ENCODE measurements at places on chromosomes 11 and 22. TPM values are rescaled to one million over a fixed set of nuclear protein-coding genes. Genes with fewer than 3 reads are reported as not detected.

- peak; percentile 50 for DNase-seq
These were observed 32.4 kb downstream of the DBX1 start for GRCh38 chr11:20127671-20128527.

GRCh38 chr22:49561338-49561737 is 266.3 kb downstream of the BRD1 start:
- no peak for DNase-seq

Gene UBE2L6
- 69.2 TPM for total RNA-seq

DNA sequence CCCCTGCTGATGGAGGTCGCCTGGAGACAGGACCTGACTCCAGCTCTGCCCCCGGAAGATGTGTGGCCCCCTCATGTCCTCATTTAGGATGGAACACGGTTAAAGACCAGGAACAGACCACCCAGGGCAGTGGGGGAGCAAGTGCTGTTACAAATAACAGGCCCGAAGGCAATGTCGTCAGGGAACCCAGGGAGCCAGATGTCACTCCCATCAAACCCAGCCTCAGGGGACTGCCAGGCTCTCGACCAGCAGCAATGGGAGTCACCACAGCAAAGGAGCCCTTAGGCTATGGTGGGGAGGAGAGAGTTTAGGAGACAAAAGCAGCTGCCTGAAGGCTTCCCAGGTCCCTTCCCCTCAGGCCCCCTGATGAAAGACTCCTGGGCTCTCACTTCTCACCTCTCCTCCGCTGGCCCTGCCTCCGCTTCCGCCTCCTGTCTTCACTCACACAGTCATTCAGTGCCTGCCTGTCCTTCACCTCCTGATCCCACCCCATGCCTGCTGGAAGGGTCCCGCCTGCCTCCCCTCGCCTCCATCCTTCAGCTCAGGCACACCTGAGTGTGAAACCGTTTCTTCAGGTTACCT is 4.4 kb downstream of the RPS19BP1 start:
- no peak for DNase-seq

DNA sequence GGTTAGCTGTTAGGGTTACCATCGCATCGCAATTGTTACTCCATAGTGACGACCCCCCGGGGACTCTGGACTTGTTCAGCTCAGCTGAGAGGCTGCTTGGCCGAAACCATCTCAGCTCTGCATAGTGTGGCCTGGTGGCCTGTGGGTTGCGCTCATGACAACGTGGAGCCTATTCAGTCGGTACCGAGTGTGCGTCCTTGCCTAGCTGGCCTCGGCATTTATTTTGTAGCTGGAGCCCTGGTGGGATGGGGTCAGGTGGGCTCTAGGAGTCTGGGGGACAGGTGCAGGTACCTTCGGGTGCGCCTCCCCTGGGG is 13.5 kb downstream of the LRP5 start:
- no peak for DNase-seq

- DNase-seq: no peak
These were observed 163.2 kb downstream of the FAT3 start for GRCh38 chr11:92387859-92388258.

GRCh38 chr22:20021196-20022181 is 579 bp downstream of the TANGO2 start:
- DNase-seq: no peak

Gene OR8A1
- not detected for total RNA-seq

DNA sequence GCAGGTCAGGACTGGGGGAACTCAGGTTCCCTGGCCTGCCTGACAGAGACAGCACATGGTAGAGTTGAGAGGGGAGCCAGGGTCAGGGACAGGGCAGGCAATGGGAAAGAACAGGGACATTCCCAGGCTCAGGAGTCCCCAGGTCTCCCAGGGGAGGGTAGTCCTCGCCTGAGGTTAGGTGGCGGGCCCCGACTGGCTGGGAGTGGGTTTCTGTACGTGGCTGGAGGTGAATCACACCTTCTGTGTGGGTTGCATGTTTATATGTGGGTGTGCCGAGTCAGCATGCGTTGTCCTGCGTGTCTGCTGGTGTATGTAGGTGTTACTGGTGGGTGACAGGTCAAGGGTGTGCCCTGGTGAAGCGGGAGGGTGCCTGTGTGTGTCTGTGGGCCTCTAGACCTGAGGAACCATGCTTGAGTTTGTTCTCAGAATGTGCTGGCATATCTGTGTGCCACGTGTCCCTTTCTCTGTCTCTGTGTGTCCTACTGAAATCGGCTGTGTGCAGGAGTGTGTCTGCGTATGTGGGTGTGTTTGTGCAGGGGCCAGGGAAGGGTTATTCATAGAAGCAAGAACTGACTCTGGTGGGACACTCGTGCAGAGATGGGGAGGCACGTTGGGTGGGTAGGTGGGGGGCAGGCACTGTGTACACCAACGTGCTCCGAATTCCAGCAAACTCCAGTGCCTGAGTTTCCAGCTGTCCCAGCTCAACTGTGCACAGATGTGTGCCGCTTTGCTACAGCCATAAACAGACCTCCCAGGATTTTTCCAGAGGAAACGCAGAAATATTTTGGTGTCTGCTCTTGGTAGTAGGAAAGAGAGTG is 23.8 kb upstream of the OAF start:
- no peak for DNase-seq

GRCh38 chr11:66017321-66017720 is 5.5 kb downstream of the CST6 start:
- no peak for DNase-seq

Measured in activated B cell treated with CpG ODN at 0.5 μM for 24 hours (primary cell).